NCI-H1105 (cell line): ENCODE measurements at places on chromosomes 2 and 18.

DNA sequence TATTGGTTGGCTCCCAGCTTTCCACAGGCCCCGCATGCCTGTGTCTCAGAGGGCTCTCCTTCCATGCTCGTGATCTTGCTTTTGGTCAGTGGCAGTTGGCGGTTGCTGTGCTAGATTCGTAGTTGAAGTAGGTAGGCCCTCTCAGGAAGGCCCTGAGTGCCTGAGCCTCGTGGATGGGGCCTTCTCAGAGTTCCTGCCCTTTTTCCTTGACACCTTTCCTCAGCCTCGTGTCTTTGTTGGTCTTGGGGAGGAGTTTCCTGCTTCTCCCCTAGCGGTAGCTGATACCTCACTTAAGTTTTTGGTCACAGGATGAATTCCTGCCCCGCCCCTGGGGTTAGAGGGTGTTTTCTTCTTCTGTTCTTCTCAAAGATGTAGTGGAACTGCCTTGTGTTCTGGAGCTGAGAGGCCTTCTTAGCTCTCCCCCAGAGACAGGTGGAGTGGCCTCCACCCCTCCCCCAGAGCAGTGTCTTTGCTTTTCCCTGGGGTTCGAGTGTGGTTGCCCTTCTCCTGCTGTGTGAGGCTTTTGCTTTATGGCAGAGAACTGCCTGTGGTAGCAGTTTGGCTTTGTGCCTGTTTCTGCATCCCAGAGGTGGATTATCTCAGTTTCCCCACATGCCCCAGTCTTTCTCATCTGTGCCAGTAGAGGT, 94.8 kb downstream of the ZNF407 start:
- no peak for DNase-seq

DNA sequence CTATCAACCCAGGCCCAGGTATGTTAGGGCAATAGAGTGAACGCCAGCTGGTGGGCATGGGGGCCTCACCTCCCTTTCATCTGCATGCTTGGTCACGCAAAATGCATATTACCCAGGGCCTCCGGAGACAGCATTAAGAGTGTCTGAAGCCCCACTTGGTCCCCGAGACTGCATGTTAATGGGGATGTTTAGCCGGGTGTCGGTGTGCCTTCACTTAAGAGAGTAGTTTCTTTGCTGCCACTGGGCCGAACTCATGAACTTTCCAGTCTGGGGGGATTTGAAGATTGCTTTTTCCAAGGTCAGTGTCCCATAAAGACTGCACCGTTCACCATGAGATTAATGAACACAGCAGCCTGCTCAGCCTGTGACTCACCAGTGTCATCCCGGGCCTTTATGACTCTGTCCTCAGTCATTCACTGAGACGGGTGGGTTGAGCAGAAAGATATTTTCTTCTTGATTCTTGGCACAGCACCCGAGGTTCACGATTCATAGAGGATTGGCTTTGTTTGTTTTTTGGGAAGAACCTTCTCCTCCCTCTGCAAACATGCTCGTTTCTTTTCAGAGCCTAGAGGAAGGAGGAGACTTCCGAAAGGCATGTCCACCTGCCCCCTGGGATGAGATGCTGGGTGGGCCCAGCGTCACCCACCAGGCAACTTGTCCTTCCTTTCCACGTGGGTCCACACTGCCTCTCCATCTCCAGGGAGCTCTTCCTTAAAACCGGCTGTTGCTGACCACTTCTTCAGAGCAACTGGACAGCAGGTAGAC, 199.1 kb downstream of the GLI2 start:
- DNase-seq, result no peak

DNA sequence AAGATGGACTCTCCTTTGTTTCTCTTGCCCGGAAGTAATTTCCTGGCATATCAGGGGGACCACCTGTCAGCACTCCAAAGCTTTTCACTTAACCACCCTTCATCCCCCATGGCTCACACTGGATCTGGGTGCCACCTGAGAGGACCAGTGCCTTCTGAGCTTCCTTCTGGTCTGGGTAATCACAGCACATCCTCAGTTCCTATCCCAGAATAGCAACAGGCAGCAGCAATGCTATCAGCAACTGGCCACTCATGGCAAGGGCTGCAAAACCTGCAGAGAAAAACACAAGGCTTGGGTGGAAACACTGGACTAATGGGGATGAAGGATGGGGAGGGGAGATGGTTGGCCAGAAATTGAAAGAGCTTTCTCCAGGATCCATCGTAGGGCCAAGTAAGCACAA, 59.9 kb upstream of the STPG4 start:
- peak; percentile 3 for DNase-seq

DNA sequence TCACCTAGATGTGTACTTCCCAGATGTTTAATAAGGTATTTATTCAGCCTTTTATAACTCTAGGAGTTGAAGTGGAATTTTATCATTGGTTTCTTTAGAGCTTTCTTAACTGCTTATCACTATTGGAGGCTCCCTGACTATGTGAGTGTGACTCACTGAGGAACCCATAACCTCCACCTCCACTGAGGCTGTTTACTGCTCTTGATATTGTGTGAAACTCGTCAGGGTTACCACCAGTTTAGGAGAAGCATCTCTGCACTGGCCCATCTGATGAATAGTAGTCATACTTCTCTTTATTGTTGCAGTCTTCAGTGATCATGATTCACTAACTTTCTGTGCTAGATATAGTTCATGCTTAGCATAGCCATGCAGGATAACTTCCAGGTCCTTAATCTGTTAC, 79.6 kb upstream of the UBXN4 start:
- no peak for DNase-seq

- no peak for DNase-seq
Measured at GRCh38 chr2:38039121-38039910, 36.6 kb downstream of the CYP1B1 start.

- no peak for DNase-seq
Measured at GRCh38 chr2:169478339-169478738, 955 bp upstream of the BBS5 start.

GRCh38 chr2:85813211-85813981, 59.6 kb downstream of the ATOH8 start:
- DNase-seq, result no peak

GRCh38 chr2:8502316-8502715, 179.5 kb upstream of the ID2 start:
- DNase-seq, result peak; percentile 57

GRCh38 chr2:110105608-110106467, 9.8 kb downstream of the MALL start:
- DNase-seq, result no peak

DNA sequence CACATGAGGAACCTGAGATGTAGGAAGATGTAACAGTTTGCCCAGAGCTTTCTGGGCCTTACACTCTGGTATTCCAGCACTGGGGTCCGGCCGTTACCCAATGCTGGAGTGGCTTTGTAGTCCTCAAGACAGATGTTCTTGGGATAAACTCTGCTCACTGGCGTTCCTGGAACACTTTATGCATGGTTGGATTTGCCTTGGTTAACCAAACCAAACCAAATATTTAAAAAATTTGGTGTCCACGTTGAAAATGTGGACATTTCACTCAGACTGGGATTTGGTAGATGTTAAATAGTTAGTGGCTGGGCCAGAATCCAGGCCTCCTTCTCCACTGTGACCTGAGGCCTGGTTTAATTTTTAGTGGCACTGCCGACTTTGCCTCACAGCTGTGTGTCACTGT, 81.5 kb downstream of the ACOXL start:
- DNase-seq, result no peak
